ENCODE measurements at places on chromosomes 5 and 9.

GRCh38 chr5:153700940-153701339 is 210.5 kb downstream of the GRIA1 start:
- no peak for DNase-seq

GRCh38 chr5:57718155-57718554 is 235.5 kb upstream of the ACTBL2 start:
- no peak for DNase-seq

DNA sequence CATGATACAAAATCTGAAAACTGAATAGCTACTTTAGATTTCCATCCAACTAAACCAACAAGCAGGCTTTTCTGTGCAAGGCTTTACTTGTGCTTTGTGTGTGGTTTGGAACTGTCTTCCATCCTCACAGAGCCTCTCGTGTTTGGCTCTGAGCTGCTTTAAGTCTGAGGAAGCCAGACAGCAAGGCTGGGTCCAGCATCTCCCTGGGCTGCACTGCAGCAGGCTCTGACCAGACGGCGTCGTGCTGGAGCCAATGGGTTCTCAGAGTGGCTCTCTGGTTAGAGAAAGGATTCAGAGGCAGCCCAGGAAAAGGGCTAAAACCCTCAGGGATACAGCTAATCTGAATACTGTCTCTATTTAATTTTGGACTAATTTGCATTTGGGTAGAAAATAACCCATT is 207.9 kb upstream of the EFNA5 start:
- no peak for DNase-seq

- DNase-seq = no peak
Observed at GRCh38 chr5:34826347-34826746, 12.6 kb upstream of the TTC23L start.

- DNase-seq = no peak
Observed at GRCh38 chr5:1253456-1254105, 28.4 kb downstream of the SLC6A18 start.

GRCh38 chr5:135467871-135468485 is 15.8 kb upstream of the TIFAB start:
- DNase-seq = no peak

GRCh38 chr9:122088880-122089706 is 4.0 kb downstream of the TTLL11 start:
- DNase-seq = no peak

Measured in stimulated activated CD8-positive, alpha-beta memory T cell treated with anti-CD3 and anti-CD28 coated beads, Interleukin-12 subunit alpha, Interleukin-12 subunit beta, amount 100 ng/mL, for 4 hours (primary cell).